Ascending aorta (tissue), 2 donors: ENCODE measurements at places on chromosomes 4 and X. TPM values are rescaled to one million over a fixed set of nuclear protein-coding genes. Genes with fewer than 3 reads are reported as not detected.

- H3K27ac ChIP-seq: peak overlapping the region; percentile 87
- H3K36me3 ChIP-seq: no peaks in the 10 kb centered on the region
- DNase-seq: peak; percentile 66
- H3K27me3 ChIP-seq: no peaks in the 10 kb centered on the region
Observed at GRCh38 chr4:186840771-186841301, 117.2 kb upstream of the FAT1 start.

The STK32B gene
- total RNA-seq: 2.3 TPM

DNA sequence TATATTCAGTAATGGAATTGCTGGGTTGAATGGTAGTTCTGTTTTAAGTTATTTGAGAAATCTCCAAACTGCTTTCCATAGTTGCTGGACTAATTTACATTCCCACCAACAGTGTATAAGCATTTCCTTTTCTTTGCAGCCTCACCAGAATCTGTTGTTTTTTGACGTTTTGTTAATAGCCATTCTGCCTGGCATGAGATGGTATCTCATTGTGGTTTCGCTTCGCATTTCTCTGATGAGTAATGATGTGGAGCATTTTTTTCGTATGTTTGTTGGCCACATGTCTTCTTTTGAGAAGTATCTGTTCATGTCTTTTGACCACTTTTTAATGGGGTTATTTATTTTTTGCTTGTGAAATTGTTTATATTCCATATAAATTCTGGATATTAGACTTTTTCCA, 13.6 kb upstream of the MAGED4B start:
- H3K4me3 ChIP-seq: no peak overlapping the region
- DNase-seq: no peak
- no peak overlapping the region for H3K27ac ChIP-seq
- no peaks in the 10 kb centered on the region for H3K36me3 ChIP-seq
- no peaks in the 10 kb centered on the region for H3K4me1 ChIP-seq
- H3K27me3 ChIP-seq: no peaks in the 10 kb centered on the region

DNA sequence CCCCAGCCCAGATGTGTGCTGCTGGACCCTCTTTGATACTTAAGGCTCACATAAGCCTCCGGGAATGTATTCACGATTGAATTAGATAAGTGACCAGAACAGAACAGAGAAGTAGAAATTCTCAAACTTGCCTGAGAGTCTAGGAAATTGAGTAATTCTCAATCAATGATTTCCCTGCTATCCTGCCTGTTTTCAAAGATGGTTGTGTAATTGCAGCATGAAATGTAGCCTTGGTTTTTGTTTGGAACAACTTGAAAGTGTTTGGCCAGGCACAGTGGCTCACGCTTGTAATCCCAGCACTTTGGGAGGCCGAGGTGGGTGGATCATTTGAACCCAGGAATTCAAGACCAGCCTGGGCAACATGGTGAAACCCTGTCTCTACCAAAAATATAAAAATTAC, 41.2 kb downstream of the TNIP2 start:
- H3K4me3 ChIP-seq: no peak overlapping the region
- H3K27ac ChIP-seq: peak overlapping the region; percentile 4
- peaks cover 35% of the 10 kb centered on the region for H3K36me3 ChIP-seq
- H3K27me3 ChIP-seq: no peaks in the 10 kb centered on the region
- peak; percentile 5 for DNase-seq
- H3K4me1 ChIP-seq: peaks cover 4% of the 10 kb centered on the region

- no peaks in the 10 kb centered on the region for H3K36me3 ChIP-seq
- DNase-seq: no peak
- no peak overlapping the region for H3K27ac ChIP-seq
Observed at GRCh38 chr4:169210504-169211118, 60.1 kb downstream of the SH3RF1 start.

GRCh38 chrX:109614951-109615350, 10.0 kb downstream of the KCNE5 start:
- H3K27ac ChIP-seq: no peak overlapping the region
- no peaks in the 10 kb centered on the region for H3K27me3 ChIP-seq
- H3K36me3 ChIP-seq: no peaks in the 10 kb centered on the region
- no peaks in the 10 kb centered on the region for H3K4me1 ChIP-seq
- no peak overlapping the region for H3K4me3 ChIP-seq

DNA sequence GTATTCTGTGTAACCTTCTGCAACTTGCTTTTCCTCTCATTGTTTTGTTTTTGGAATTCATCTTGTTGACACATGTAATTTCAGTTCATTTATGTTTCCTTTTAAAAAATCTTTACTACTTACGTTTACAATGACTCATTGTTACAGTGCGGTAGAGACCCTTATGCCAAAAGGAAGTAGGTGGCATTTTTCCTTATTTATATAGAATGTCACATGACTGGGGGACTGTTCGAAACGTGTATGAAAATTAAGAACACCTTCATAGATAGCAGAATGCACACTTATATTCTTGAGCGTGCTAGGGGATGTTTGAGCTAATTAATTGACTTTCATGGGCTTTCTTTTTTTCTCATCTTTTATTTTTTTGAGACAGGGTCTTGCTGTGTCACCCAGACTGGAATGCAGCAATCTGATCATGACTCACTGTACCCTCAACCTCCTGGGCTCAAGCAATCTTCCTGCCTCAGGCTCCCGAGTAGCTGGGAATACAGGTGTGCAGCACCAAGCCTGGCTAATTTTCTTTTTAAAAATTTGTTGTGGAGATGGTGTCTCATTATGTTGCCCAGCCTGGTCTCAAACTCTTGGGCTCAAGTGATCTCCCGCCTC, 7.3 kb downstream of the REPS2 start:
- no peaks in the 10 kb centered on the region for H3K36me3 ChIP-seq
- no peak for DNase-seq
- no peak overlapping the region for H3K4me3 ChIP-seq
- H3K27ac ChIP-seq: no peak overlapping the region
- no peaks in the 10 kb centered on the region for H3K27me3 ChIP-seq
- H3K4me1 ChIP-seq: no peaks in the 10 kb centered on the region

- H3K27me3 ChIP-seq: no peaks in the 10 kb centered on the region
- no peaks in the 10 kb centered on the region for H3K4me1 ChIP-seq
- H3K36me3 ChIP-seq: no peaks in the 10 kb centered on the region
- H3K4me3 ChIP-seq: peak overlapping the region; percentile 34
- DNase-seq: no peak
Observed at GRCh38 chr4:139956507-139957017, 197.4 kb downstream of the MAML3 start.

- DNase-seq: no peak
- peaks cover 14% of the 10 kb centered on the region for H3K36me3 ChIP-seq
- H3K4me1 ChIP-seq: no peaks in the 10 kb centered on the region
- H3K27me3 ChIP-seq: no peaks in the 10 kb centered on the region
- H3K27ac ChIP-seq: no peak overlapping the region
Observed at GRCh38 chr4:17958181-17958580, 63.4 kb downstream of the LCORL start.

The MORC4 gene
- 7.1 TPM for total RNA-seq

GRCh38 chrX:1587161-1587560, 4.2 kb upstream of the AKAP17A start:
- no peak overlapping the region for H3K27ac ChIP-seq
- H3K36me3 ChIP-seq: no peaks in the 10 kb centered on the region
- no peak overlapping the region for H3K4me3 ChIP-seq
- DNase-seq: no peak
- H3K4me1 ChIP-seq: no peaks in the 10 kb centered on the region

DNA sequence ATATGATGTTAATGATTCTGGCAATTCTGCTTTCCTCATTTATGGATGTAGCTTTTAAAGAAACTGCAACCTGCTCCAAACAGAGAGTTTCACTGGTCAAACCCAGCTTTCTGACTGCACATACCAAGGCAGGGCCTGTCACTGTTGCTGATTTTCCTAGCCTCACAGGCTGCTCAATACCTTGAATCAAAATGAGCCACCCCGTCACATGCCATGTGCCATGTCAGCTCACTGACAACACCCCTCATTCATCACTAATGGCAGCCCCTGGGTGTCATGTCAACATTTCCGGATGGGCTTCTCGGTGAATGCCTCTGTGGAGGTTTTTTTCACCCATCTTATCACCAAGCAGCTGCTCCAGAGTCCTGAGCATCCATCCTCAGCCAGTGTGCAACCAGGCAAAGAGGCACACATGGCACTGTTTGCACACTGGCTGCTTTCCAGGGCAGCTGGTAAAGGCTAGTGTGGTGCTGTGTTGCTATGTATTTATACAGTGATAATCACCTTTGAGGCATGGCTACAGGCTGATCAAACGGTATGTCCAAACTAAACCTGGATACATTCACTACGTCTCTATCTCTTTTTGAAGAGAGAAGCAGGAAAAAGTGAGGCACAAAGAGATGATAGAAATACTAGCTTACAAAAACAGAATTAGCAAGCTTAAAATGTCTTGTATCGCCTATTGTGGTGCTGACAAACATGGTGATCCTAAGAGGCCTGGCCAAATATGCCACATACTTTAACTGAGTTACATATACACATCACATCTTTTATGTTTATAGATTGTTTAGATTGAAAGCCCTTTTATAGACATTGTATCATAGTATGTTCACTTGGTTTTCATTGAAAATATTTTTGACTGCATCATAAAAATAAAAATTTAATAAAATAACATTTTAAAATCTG, 94.6 kb upstream of the INPP4B start:
- no peaks in the 10 kb centered on the region for H3K27me3 ChIP-seq
- H3K36me3 ChIP-seq: no peaks in the 10 kb centered on the region
- DNase-seq: no peak
- H3K27ac ChIP-seq: no peak overlapping the region
- no peaks in the 10 kb centered on the region for H3K4me1 ChIP-seq

The ANKRD37 gene
- 1.9 TPM for total RNA-seq

The AVPR2 gene
- total RNA-seq: 4.8 TPM

The ZNF157 gene
- total RNA-seq: not detected

GRCh38 chr4:157423526-157424020, 203.0 kb downstream of the GRIA2 start:
- no peaks in the 10 kb centered on the region for H3K4me1 ChIP-seq
- no peak for DNase-seq
- H3K4me3 ChIP-seq: no peak overlapping the region
- no peak overlapping the region for H3K27ac ChIP-seq

DNA sequence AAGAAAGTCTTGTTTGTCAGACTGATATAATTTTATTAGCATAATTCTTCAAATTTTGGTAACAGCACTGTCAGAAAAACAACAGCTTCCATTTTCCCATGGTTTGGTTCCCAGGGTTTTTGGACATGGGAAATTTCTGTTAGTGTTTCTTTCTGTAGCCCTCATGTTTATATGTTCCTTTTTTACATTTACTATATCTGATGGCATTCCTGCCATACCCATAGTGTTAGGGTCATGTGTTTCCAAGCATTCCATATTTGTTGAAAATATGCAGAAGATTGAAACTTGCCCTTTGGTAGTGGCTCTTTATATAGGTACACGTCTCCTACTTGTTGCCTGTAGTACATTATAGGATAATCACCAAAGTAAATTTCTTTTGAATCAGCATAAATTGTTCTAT, 65.8 kb downstream of the PDLIM5 start:
- H3K27me3 ChIP-seq: no peaks in the 10 kb centered on the region
- no peak overlapping the region for H3K4me3 ChIP-seq
- peaks cover 68% of the 10 kb centered on the region for H3K4me1 ChIP-seq
- no peak for DNase-seq
- peak overlapping the region; percentile 75 for H3K27ac ChIP-seq
- H3K36me3 ChIP-seq: no peaks in the 10 kb centered on the region

- no peak for DNase-seq
- H3K27ac ChIP-seq: peak overlapping the region; percentile 73
- H3K4me1 ChIP-seq: peaks cover 2% of the 10 kb centered on the region
- H3K4me3 ChIP-seq: no peak overlapping the region
Observed at GRCh38 chr4:15250021-15250441, 177.8 kb upstream of the C1QTNF7 start.

GRCh38 chr4:96827086-96827485, 987.2 kb downstream of the PDHA2 start:
- no peak overlapping the region for H3K4me3 ChIP-seq
- H3K36me3 ChIP-seq: no peaks in the 10 kb centered on the region
- H3K27ac ChIP-seq: no peak overlapping the region
- no peaks in the 10 kb centered on the region for H3K4me1 ChIP-seq

The CXorf65 gene
- not detected for total RNA-seq

DNA sequence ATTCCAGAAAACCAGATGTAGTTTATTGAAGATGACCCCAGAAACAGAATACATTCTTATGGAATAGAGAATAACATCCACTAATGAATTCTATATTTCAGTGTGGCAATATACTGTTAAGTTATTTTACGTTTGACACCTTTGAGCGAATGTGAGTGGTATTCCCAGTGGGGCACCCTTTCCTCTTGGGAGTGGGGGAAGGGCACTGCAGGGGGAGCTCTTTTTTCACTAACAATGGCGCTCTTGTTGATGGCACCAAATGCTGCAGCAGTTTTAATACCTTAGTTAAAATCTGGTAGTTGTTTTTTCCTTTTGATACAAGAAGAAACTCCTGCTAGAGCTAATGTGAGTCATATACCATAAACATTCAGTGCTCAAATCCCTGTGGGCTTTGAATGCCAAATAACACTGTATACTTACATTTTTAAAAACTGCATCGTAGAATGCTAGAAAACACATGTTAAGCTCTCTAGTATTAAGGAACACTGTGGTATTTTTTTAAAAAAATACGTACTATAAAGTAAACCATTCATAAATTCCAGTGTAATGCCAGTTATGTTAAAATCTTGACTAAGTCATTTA, 178.5 kb downstream of the DCHS2 start:
- H3K4me1 ChIP-seq: no peaks in the 10 kb centered on the region
- H3K27me3 ChIP-seq: no peaks in the 10 kb centered on the region
- no peak overlapping the region for H3K27ac ChIP-seq
- no peaks in the 10 kb centered on the region for H3K36me3 ChIP-seq

The ADH1C gene
- 4.6 TPM for total RNA-seq

DNA sequence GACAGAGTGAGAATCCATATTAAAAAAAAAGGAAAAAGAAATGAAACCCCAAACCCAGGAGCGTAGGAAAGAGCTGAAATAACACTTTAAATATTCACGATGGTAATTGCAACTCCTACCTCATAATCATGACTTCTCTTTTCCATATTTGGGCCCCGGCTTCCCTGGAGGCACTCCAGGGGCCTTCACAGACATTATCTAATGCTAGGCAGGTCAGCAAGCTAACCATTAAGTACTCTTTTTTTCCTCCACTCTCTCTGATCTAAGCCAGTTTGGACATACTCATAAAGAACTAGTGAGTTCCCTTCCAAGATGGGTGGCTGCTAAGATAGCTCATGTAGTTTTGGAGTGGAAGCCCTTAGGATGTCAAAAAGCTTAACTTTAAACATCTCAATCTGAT, 83.2 kb downstream of the SH3KBP1 start:
- no peaks in the 10 kb centered on the region for H3K36me3 ChIP-seq
- DNase-seq: no peak
- H3K4me1 ChIP-seq: no peaks in the 10 kb centered on the region
- H3K4me3 ChIP-seq: no peak overlapping the region
- H3K27me3 ChIP-seq: no peaks in the 10 kb centered on the region

GRCh38 chr4:54118850-54119589, 19.1 kb downstream of the GSX2 start:
- no peaks in the 10 kb centered on the region for H3K27me3 ChIP-seq
- no peak overlapping the region for H3K4me3 ChIP-seq
- no peak overlapping the region for H3K27ac ChIP-seq

The GPRIN3 gene
- total RNA-seq: 2.1 TPM

DNA sequence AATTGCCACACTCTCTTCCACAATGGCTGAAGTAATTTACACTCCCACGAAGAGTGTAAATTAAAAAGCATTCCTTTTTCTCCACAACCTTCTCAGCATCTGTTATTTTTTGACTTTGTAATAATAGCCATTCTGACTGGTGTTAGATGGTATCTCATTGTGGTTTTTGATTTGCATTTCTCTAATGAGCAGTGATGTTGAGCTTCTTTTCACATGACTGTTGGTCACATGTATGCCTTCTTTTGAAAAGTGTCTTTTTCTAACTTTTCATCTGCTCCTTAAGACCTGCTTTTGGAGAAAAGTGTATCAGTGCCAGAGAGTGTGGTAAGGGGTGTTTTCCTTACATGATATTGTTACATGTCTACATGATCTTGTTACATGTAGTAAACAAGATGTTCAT, 25.7 kb downstream of the GUCY1A1 start:
- H3K4me3 ChIP-seq: no peak overlapping the region
- H3K36me3 ChIP-seq: no peaks in the 10 kb centered on the region
- H3K4me1 ChIP-seq: peaks cover 3% of the 10 kb centered on the region
- H3K27me3 ChIP-seq: no peaks in the 10 kb centered on the region
- no peak for DNase-seq
